ENCODE measurements at places on chromosomes 3 and 15.

GRCh38 chr3:139659511-139659910, 18.3 kb downstream of the NMNAT3 start:
- H3K27ac ChIP-seq = no peak overlapping the region
- no peaks in the 10 kb centered on the region for H3K36me3 ChIP-seq
- DNase-seq = peak; percentile 22
- no peaks in the 10 kb centered on the region for H3K27me3 ChIP-seq

DNA sequence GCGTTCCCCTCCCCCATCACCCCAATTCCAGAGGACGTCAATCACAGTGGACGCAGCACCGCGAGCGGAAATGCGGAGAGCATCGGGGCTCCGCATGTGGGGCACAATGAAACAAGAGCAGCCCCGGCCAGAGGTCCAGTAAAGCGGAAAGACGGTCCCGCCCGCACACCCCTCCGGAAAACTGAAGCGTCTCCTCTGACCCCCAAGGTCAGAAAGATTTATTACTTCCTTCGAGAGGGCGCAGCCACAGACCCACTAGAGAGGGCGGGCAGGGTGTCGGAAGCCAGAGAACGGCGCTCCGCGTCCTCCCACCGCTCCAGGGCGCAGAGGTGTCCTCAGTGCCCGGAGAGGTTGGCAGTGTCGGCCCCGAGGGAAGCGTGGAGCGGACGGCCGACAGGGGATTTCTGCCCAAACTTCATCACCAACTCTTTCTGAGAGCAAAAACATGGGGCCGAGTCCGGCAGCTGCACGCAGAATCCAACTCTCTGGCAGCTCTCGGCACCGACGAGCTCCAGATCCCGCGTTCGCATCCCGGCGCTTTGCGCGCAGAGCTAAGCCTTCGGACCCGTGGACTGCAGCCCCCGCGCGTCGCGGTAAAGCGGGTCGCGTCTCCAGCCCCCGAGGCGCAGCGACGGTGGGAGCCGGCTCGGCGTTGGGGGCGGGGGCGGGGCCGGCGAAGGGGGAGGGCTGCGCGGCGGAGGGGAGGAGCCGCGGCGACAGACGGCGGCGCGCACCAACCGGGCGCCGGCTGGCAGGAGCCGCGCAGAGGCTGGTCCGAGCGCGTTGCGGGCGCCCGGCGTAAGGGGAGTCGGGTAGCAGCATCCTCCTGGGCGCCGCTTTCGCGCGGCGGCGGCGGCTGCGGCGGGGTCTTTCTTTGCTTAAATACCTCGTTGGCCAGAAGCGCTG, at the start of gene CHST2:
Gene CHST2, plus strand, starts transcription at position 763 of the 906 bp plus-strand sequence. CDS start 1,046 bp downstream, outside the sequence.
- DNase-seq = peak; percentile 39
- H3K4me1 ChIP-seq = no peaks in the 10 kb centered on the region
- H3K27me3 ChIP-seq = peaks cover 63% of the 10 kb centered on the region
- peak within 1 kb of the TSS; percentile 63 for H3K4me3 ChIP-seq
- H3K36me3 ChIP-seq = peaks cover 9% of the 10 kb centered on the region

- no peaks in the 10 kb centered on the region for H3K4me1 ChIP-seq
- no peak overlapping the region for H3K27ac ChIP-seq
- no peaks in the 10 kb centered on the region for H3K27me3 ChIP-seq
- H3K36me3 ChIP-seq = no peaks in the 10 kb centered on the region
- no peak overlapping the region for H3K4me3 ChIP-seq
Measured at GRCh38 chr3:186700267-186700666, 16.9 kb upstream of the KNG1 start.

DNA sequence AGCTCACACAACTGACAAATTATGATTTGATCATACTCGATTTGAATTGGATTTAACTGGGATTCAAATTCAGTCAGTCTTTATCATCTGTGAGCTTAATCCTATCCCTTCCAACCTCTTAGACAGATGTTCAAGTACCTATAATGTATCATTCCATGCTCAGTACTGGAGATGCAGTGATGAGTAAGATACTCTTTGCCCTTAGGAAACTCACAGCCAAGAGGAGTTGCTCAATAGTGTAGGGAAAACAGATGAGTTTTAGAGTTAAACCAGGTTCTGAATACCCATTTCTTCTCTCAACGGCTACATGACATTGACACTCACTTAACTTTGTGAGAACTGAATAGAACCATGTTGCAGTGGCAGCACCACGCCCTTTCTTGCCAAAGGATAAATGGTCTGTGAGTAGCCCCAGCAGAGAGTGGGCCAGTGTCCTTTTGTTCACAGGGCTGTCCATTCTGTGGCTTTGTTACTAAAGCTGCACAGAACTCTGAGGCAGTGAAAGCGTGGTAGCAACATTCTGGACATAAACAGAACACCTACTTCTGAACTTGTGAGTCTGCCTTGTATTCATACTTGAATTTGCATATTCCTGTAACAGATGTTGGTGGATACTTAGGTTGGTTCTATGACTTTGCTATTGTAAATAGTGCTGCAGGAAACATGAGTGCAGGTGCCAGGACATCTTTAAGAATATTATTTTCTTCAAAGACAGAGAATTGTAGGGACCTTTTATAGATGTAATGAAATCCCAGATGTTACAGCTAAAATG, 91.6 kb downstream of the RASA2 start:
- no peak overlapping the region for H3K4me3 ChIP-seq
- H3K36me3 ChIP-seq = no peaks in the 10 kb centered on the region
- peak overlapping the region; percentile 20 for H3K27ac ChIP-seq
- DNase-seq = peak; percentile 42
- no peaks in the 10 kb centered on the region for H3K27me3 ChIP-seq
- no peaks in the 10 kb centered on the region for H3K4me1 ChIP-seq

GRCh38 chr15:39204031-39204430, 376.8 kb upstream of the THBS1 start:
- no peak overlapping the region for H3K4me3 ChIP-seq
- H3K27me3 ChIP-seq = no peaks in the 10 kb centered on the region
- no peaks in the 10 kb centered on the region for H3K36me3 ChIP-seq
- no peak overlapping the region for H3K27ac ChIP-seq
- no peak for DNase-seq
- H3K4me1 ChIP-seq = no peaks in the 10 kb centered on the region

GRCh38 chr15:40911141-40911540, 16.9 kb downstream of the VPS18 start:
- peaks cover 52% of the 10 kb centered on the region for H3K4me1 ChIP-seq
- no peaks in the 10 kb centered on the region for H3K27me3 ChIP-seq
- no peaks in the 10 kb centered on the region for H3K36me3 ChIP-seq
- DNase-seq = no peak
- H3K4me3 ChIP-seq = no peak overlapping the region
- H3K27ac ChIP-seq = no peak overlapping the region

DNA sequence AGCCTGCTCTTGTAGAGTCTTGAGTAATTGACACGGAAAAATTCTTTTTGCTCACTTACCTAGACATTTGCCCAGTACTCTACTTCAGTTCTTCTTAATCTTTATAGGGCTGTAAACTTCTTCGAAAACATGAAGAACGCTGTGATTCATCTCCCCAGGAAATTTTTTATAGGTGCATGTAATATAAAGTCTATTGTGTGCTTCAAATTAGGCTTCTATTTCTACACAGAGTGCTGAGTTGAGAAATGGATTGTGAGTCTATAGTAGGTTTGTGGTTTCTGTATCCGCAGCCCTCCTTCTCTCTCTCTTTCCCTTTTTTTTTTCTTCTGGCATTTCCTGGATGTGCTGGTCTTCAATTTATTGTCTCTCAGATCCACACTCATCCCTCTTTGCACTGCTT, 183.3 kb upstream of the DCBLD2 start:
- no peak overlapping the region for H3K4me3 ChIP-seq
- no peaks in the 10 kb centered on the region for H3K27me3 ChIP-seq
- H3K4me1 ChIP-seq = no peaks in the 10 kb centered on the region
- H3K27ac ChIP-seq = no peak overlapping the region

- H3K27me3 ChIP-seq = no peaks in the 10 kb centered on the region
- H3K27ac ChIP-seq = no peak overlapping the region
- no peak for DNase-seq
- no peaks in the 10 kb centered on the region for H3K4me1 ChIP-seq
Measured at GRCh38 chr3:11247362-11247761, 24.8 kb upstream of the ATG7 start.

GRCh38 chr15:52100807-52101442, 11.7 kb downstream of the BCL2L10 start:
- no peak overlapping the region for H3K4me3 ChIP-seq
- DNase-seq = peak; percentile 54
- no peaks in the 10 kb centered on the region for H3K27me3 ChIP-seq
- no peaks in the 10 kb centered on the region for H3K36me3 ChIP-seq
- no peak overlapping the region for H3K27ac ChIP-seq

- H3K4me1 ChIP-seq = no peaks in the 10 kb centered on the region
- no peaks in the 10 kb centered on the region for H3K36me3 ChIP-seq
- DNase-seq = no peak
- H3K27me3 ChIP-seq = peaks cover 3% of the 10 kb centered on the region
Measured at GRCh38 chr15:61558172-61559136, 329.4 kb upstream of the RORA start.

GRCh38 chr15:31102374-31103342, 1.1 kb upstream of the TRPM1 start:
- DNase-seq = no peak
- H3K36me3 ChIP-seq = no peaks in the 10 kb centered on the region
- no peaks in the 10 kb centered on the region for H3K4me1 ChIP-seq
- no peak overlapping the region for H3K4me3 ChIP-seq
- H3K27me3 ChIP-seq = no peaks in the 10 kb centered on the region

DNA sequence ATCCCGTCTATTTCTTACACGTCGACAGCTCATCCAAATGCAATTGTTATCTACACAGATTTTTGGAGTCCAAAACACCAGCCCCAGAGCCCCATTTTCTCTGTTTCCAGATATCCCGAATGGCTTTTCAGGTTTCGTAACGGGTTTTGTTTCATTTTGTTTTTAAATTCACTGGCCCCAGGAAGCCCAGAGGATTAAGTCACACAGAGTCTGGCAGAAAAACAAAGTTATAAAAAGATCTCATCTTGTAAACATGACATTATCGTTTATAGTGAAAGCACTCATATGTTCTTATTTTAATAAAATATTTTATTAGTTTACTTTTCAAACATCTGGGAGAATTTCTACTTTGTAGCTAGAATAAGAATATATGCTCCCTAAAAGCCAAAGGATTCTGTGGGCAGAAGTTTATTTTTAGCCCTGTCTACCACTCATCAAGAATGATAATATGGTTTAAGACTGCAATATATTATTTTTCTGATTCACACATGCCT, 149.3 kb upstream of the SLC2A2 start:
- no peak for DNase-seq
- H3K27ac ChIP-seq = peak overlapping the region; percentile 5
- no peak overlapping the region for H3K4me3 ChIP-seq

DNA sequence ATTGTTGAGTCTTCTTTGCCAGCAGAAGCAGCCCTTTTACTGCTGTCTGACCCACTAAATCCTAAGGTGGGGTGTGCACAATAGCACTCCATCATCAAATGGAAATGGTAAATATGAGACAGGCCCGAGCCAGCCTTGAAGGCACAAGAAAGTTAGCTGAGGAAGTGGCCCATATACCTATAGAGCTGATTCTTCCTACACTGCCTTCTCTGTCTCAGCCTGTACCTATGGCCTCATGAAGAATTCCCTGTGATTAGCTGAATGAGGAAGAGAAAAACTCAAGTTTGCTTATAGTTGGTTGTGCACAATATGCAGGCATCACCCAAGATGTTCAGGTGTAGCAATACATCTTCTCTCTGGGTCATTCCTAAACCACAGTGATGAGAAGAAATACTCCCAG, 31.7 kb upstream of the XCR1 start:
- H3K27ac ChIP-seq = no peak overlapping the region
- H3K4me1 ChIP-seq = no peaks in the 10 kb centered on the region
- no peak for DNase-seq
- H3K27me3 ChIP-seq = no peaks in the 10 kb centered on the region
- H3K4me3 ChIP-seq = no peak overlapping the region
- H3K36me3 ChIP-seq = no peaks in the 10 kb centered on the region

- no peaks in the 10 kb centered on the region for H3K4me1 ChIP-seq
- H3K27me3 ChIP-seq = no peaks in the 10 kb centered on the region
- no peak overlapping the region for H3K4me3 ChIP-seq
- DNase-seq = no peak
Measured at GRCh38 chr15:72313881-72314280, 6.1 kb downstream of the CELF6 start.

GRCh38 chr3:141659821-141660613, 78.1 kb upstream of the RNF7 start:
- peaks cover 5% of the 10 kb centered on the region for H3K4me1 ChIP-seq
- no peaks in the 10 kb centered on the region for H3K36me3 ChIP-seq
- H3K4me3 ChIP-seq = peak overlapping the region; percentile 44
- no peak overlapping the region for H3K27ac ChIP-seq
- peaks cover 33% of the 10 kb centered on the region for H3K27me3 ChIP-seq

- no peak for DNase-seq
- no peaks in the 10 kb centered on the region for H3K27me3 ChIP-seq
- H3K27ac ChIP-seq = no peak overlapping the region
- no peak overlapping the region for H3K4me3 ChIP-seq
Measured at GRCh38 chr15:56877255-56877970, 41.0 kb upstream of the TCF12 start.

DNA sequence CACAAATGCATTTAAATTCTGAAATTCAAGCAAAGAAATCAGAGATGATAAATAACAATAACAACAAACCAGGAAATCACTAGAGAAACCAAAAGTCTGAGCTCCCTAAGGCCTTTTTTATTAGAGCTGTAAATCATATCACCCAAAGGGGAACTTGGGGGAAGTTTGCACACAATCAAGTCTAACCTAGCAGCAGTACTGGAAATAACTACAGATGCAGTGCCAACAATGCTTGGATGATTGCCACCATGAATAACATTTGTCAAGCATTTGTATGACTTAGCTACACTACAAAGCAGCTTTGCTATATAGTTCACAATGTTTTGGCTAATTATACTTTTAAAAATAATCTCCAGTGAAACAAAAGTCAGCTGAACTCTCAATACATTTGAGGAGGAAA, 27.8 kb downstream of the SHQ1 start:
- no peaks in the 10 kb centered on the region for H3K27me3 ChIP-seq
- DNase-seq = peak; percentile 83
- peaks cover 9% of the 10 kb centered on the region for H3K4me1 ChIP-seq
- H3K36me3 ChIP-seq = no peaks in the 10 kb centered on the region
- peak overlapping the region; percentile 79 for H3K27ac ChIP-seq
